GM20000 (cell line): ENCODE measurements at places on chromosomes 11 and 22.
A peak's percentile ranks its signal among the peaks of the same experiment; 100 is the strongest.

DNA sequence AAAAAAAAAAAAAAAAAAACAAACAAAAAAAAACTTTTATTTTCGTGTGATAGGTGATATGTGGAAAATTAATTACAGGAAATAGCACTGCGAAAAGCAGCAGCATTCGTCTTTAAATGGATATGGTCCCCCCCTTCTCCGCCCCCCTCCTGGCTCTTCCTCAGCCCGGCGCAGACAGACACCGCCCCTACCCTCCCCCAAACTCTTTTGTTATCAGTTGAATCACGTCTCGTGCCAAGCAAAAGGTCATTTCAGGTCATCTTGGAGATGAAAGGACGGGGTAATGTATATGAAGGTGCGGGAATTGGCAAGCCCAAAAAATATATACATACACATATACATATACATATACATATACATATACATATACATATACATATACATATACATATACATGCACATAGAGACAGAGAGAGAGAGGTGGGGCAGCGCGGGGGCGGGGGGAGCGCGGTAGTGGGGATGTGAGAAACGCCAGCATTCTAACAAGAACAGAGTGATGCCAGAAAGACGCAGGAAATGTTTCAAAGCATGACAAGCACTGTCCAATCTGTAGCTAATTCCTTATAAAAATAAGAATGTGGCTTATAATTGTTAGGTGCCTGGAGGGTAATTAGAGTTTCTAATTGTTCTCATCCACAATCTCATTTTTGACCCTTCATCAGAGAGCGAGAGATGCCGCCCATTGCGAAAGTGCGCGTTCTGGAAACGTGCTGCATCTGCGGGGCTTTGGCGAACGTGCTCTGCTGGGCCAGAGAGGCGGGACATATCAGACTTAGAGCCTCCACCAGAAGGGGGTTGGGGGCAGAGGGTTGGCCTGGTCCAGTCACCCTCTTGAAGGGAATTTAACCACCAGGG lies 214.5 kb upstream of the UBASH3B start:
- no peak for DNase-seq

GRCh38 chr11:67387518-67387917 lies 4.3 kb upstream of the RAD9A start:
- DNase-seq = no peak

GRCh38 chr11:122726028-122726427 lies 70.5 kb downstream of the UBASH3B start:
- DNase-seq = no peak

DNA sequence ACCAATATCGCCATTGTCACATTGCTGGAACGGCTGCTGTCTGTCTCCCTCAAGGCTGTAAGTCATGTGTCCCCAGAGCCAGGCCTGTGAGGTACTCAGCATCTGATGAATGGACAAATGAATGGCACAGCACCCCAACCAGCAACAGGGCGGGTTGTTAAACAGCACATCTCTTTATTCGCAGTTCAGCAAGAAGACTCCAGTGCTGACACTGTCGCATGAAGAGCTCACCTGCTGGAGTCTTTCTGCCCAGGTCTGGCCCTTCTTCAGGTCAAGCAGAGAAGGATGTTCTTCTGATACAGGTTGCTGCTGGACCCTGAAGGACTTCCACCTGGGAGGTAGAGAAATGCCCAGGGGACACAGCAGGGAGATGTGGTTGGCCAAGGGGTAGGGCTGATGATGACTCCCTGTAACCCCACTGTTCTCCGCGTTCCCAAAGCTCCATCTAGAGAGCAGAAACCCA lies 4.8 kb downstream of the SPATA19 start:
- DNase-seq = no peak

DNA sequence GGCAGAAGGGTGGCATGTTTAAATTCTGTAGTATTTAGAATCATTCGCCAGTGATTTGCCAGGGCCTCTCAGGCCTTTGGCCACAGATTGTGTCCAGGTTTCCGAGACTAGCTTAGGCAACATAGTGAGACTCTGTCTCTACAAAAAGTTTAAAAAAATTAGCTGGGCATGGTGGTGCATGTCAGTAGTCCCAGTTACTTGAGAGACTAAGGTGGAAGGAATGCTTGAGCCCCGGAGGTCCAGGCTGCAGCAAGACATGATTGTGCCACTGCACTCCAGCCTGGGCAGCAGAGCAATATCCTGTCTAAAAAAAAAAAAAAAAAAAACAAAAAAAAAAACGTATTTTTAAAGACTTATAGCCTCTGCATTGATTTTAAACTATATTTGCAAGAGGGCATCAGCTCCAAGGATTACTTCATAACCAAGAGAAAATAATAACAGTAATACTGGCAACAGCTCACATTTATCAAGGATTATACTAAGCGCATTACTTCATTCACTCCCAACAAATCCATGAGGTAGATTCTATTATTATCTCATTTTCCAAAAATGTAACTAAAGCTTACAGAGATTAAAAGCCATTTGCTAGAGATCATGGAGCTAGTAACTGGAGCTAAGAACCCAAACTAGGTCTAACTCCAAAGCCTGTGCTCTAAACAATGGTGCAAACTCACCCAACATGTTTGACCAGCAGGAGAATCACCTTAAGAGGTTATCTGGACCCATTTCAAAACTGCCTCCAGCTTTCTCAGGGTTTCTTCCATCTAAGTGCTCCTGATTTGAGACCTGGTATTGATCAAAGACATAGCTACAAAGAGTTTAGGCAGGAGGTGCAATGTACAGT lies 32.6 kb upstream of the SLC6A5 start:
- no peak for DNase-seq

GRCh38 chr22:30277547-30278344 lies 11.1 kb upstream of the OSM start:
- DNase-seq = no peak

DNA sequence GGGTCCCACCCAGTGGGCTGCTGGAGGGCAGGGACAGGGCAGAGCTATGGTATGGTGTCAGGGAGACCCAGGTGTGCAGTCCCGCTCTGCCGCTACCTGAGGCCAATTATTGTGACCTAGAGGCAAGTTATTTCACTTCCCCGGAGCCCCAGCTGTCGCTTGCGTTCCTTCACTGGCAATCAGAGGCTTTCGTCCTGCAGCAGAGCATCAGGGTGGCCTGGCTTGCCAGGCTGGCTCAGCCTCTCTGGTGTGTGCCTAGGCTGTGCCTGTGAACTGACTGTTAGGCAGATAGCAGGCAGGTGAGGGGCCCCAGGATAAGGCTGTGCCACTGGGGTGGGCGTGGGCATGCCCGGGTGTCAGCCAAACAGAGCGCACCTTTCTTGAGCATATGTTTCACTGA lies 31.4 kb downstream of the GLB1L2 start:
- no peak for DNase-seq

DNA sequence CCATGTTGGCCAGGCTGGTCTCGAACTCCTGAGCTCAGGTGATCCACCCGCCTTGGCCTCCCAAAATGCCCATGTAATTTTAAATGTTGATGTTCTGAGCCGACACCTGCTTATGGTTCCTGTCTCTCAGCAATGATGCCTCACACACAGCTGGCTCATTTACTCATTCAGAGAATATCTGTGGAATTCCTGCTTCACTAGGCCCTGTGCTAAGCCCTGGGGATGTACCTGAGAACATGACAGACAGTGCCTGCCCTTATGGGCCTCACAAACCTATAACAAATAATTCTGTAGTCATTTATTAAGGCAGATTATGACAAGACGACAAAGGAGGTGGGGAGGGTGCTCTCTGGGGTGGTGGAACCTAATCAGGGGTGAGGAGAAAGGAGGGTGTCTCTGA lies 93.7 kb downstream of the PRR5L start:
- no peak for DNase-seq

GRCh38 chr11:114259124-114259526 lies 37.1 kb upstream of the NNMT start:
- no peak for DNase-seq

DNA sequence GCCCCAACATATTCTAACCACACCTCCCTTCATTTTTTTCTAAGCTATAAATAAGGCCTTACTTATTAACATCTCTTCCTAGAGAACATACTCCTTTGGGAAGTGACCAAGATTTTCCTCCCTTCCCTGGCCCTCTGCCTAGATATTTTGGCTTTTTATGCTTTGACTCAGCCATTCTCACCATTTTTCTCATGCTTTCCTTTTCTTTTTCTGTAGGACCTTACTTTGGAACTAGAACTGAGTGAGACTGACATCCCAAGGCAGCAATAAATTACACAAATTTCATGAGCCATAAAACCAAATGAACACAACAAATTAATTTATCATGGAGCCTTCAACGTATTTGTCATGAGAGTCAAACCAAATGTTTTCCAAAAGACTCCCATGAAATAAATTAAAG lies 142.7 kb upstream of the CTSC start:
- DNase-seq = no peak

DNA sequence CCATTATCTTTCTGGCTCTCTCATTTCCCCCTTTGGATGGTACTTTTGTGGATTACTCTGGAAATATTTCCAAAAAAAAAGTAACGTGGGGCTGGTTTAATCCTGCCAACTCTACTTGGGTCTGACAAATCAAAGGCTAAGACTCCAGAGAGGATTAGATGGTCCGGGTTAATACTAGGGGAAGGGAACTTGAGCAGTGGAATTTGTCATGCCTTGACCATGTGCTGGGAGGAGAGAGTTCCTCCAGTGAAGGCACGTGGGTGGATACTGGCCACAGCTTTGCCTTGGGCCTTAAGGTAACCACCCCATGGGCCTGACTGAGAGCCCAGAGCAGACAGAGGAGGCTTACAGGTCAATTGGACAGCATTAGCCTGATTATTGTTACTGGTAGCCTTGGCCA lies 120.3 kb downstream of the NAV2 start:
- DNase-seq = no peak

DNA sequence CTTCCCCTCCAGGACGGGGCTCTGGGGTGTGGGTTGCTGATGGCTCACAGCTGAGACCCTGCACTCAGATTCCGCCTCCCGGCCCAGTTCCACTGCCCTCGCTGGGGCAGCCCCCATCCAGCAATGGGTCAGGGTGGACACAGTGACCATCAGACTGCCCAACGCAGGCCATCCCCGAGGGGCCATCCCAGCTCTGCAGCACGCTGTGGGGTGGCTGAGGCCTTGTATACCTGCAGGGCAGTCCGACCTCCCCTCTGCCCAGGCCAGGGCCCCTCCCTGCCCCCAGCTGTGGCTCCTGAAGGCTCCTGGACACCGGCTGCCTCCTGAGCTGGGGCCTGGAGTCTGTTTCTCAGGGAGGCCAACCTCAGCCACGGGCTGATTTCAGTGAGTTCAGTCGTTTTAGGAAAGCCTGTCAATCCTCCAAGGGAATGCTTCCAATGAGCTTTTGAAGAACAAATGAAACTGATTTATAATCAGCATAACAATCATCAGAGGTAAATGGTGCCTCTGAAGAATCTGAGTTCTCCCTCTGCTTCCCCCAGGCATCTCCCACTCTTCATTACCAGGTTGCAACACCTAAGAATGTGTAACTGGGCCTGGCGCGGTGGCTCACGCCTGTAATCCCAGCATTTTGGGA lies 95.1 kb downstream of the CELSR1 start:
- no peak for DNase-seq

- no peak for DNase-seq
Measured at GRCh38 chr11:41235668-41236067, 223.8 kb downstream of the LRRC4C start.

- no peak for DNase-seq
Measured at GRCh38 chr11:72848846-72849466, 34.7 kb downstream of the ATG16L2 start.

DNA sequence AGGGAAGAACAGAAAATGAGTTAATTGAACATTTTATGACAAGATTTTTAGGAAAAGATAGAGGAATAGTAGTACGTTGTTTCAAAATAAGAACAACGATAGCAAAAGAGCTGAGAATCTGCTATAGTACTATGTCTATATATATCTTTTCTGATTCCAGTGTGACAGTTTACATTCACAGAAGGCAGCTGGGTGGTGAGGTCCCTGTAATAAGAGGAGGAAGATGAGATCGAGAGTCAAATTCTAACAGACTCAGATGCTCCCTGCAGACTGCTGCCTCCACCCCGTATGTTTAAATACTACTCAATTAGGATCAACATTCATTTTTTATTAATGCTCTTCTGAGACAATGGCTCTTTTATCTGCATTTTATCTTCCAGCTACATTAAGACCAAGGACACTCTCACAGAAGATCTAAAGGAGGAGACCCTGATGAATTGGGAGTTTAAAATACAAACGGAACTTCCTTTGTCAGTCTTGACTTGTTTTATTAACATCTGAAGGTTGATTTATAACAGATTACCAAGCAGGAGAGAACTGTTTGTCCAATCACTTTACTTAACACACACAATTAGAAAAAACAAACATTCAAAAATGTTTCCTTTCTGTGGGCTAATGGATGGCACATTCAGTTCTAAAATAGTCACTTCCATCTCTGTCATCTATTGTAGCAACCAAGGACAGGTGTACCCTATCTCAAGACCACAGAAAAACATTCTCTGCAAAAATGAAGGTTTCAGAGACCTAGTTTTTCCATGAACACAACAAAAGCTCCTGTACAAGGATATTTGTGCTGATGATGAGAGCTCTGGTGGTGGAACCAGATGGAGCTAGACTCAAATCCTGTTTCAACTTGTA lies 240.2 kb downstream of the CADM1 start:
- DNase-seq = no peak

DNA sequence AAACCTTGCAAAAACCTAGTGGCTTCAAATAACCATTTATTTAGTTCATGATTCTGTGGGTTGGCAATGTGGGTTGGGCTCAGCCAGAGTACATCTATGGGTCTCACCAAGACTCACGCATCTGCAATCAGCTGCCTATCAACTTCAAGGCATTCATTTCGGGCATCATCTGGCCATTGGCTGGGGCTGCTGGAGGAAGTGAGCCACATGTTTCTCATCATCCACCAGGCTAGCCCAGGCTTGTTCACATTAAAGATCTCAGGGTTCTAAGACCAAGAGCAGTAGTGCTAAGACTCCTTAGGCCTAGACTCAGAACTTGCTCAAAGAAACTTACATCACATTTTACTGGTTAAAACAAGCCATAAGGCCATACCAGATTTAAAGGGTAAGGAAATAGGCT lies 478.9 kb upstream of the ARHGAP42 start:
- no peak for DNase-seq

- no peak for DNase-seq
Measured at GRCh38 chr11:27898166-27898565, 197.9 kb upstream of the BDNF start.

DNA sequence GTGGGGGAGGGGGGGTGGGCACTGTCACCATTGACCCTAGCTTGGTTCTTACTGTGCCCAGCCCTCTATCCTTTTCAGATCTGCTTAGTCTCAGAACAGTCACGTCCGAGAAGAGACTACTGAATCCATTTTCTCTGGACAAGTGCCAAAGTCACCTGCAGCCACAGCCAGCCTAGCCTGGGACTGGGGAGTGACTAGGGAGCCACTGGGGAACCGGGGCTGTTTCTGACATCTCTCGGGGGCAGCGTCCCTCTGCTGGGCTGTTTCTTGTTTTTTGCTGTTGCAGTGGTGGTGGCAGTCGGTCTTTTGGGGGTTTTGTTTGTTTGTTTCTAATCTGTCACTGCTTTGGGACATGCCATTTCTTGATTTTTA lies 8.7 kb downstream of the SLC37A2 start:
- DNase-seq = no peak

GRCh38 chr11:45339729-45340519 lies 53.8 kb upstream of the SYT13 start:
- DNase-seq = peak; percentile 89

GRCh38 chr22:44384563-44385295 lies 72.0 kb upstream of the SHISAL1 start:
- DNase-seq = no peak
